ENCODE measurements at places on chromosomes 3 and 15.

GRCh38 chr15:99818872-99819271, 85.6 kb upstream of the LYSMD4 start:
- DNase-seq, result no peak
- H3K27ac ChIP-seq, result no peak overlapping the region
- no peaks in the 10 kb centered on the region for H3K27me3 ChIP-seq
- H3K4me1 ChIP-seq, result no peaks in the 10 kb centered on the region

DNA sequence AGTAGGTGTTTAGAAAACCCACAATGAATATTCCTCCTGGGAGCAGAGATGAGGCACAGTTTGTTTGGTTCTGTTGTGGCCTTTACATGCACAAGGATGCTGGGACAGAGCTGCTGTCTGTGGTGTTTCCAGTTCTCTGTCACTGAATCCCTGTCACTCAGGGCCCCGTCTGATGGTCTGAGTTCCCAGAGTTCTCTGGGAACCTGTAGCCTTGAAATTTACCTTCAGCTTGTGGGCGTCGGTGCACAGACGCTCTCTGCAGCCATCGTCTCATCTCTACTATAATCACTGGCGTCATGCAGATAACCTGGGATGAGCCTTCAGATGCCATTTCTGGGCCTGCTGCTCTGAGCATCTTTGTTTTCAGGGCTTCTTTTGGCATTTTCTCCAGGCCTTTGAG, 81.9 kb downstream of the LRRK1 start:
- DNase-seq, result no peak
- no peaks in the 10 kb centered on the region for H3K4me1 ChIP-seq
- no peak overlapping the region for H3K4me3 ChIP-seq
- no peaks in the 10 kb centered on the region for H3K27me3 ChIP-seq

DNA sequence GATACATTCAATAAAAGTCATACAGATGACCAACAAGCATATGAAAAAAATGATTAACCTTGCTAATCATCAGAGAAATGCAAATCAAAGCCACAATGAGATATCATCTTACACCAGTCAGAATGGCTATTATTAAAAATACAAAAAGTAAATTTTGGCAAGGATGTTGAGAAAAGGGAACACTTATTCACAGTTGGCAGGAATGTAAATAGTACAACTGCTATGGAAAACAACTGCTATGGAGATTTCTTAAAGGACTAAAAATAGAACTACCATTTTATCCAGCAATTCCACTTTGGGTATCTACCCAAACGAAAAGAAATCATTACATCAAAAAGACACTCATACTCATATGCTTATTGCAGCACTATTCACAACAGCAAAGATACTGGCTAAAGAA, 1121.8 kb downstream of the TBL1XR1 start:
- H3K4me3 ChIP-seq, result no peak overlapping the region
- no peaks in the 10 kb centered on the region for H3K27me3 ChIP-seq
- H3K27ac ChIP-seq, result no peak overlapping the region
- no peaks in the 10 kb centered on the region for H3K36me3 ChIP-seq

- H3K4me1 ChIP-seq, result peaks cover 1% of the 10 kb centered on the region
- H3K4me3 ChIP-seq, result no peak overlapping the region
- DNase-seq, result no peak
- peaks cover 10% of the 10 kb centered on the region for H3K27me3 ChIP-seq
- H3K36me3 ChIP-seq, result no peaks in the 10 kb centered on the region
- no peak overlapping the region for H3K27ac ChIP-seq
These were observed 10.2 kb upstream of the GATA2 start for GRCh38 chr3:128503164-128503651.

Data from upper lobe of left lung (tissue), 6 donors.